ENCODE measurements at places on chromosomes 5 and 9. TPM values are rescaled to one million over a fixed set of nuclear protein-coding genes. Genes with fewer than 3 reads are reported as not detected.

- DNase-seq = no peak
These were observed 161.7 kb upstream of the KLF9 start for GRCh38 chr9:70576116-70576515.

DNA sequence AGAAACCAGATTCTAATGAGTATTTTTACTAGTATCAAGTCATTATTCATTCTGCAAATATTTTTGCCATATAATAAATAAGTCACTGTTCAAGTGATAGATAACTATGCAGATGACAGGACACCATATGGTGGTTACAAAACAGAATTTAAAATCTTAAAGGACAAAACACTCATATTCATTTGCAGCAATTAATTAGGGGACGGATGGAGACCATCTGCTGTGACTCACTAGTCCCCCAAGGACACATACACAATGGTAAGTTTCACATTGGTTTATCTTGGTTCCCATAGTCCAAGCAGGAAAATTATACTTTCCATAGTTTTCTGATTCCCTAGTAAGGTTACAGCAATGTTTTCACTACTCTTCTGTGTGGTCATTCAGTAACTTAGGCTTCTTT is 28.4 kb upstream of the SPATA31C2 start:
- DNase-seq = no peak

- no peak for DNase-seq
These were observed 563.6 kb upstream of the CTNND2 start for GRCh38 chr5:12467799-12468198.

DNA sequence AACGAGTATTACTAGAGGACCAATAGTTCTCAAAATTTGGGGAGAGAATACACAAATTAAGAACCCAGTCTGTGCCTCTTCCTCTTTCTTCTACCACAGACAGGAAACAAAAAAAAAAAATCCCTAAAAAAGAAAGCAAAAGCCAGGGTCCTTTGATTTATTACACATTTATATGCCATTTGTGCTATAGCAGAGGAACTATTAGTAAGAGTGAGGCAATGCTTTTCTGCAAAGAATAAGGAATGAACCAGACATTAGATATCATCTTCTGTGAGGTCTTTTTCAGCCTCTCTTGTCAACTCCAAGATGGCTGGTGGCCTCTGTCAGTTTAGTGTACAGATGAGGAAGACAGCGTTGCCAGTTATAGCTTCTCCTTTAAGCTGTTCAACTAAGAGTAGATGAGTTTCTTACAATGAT is 127.6 kb downstream of the RFX3 start:
- no peak for DNase-seq

DNA sequence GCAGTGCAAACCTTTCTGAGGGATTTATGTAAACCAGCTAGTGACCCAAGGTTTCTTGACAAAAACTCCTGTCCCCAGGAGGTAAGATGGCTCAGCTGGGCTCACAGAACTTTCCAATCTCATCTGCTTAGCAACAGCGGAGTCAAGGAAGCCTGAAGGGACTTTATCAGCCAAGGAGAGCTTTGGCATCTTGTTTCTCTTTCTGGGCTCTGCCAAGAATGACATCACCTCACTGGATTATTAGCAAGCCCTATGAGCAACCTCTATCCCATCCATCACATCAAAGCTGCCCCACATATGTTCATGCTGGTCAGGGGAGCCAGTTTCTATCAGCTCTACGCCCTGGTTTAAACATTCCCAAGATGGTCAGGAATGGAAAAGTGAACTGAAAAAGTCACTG is 461.3 kb downstream of the ENC1 start:
- DNase-seq = no peak

- DNase-seq = no peak
These were observed 5.1 kb downstream of the PIP5K1B start for GRCh38 chr9:68710111-68710471.

- no peak for DNase-seq
These were observed 16.2 kb upstream of the ITGA1 start for GRCh38 chr5:52771343-52772039.

DNA sequence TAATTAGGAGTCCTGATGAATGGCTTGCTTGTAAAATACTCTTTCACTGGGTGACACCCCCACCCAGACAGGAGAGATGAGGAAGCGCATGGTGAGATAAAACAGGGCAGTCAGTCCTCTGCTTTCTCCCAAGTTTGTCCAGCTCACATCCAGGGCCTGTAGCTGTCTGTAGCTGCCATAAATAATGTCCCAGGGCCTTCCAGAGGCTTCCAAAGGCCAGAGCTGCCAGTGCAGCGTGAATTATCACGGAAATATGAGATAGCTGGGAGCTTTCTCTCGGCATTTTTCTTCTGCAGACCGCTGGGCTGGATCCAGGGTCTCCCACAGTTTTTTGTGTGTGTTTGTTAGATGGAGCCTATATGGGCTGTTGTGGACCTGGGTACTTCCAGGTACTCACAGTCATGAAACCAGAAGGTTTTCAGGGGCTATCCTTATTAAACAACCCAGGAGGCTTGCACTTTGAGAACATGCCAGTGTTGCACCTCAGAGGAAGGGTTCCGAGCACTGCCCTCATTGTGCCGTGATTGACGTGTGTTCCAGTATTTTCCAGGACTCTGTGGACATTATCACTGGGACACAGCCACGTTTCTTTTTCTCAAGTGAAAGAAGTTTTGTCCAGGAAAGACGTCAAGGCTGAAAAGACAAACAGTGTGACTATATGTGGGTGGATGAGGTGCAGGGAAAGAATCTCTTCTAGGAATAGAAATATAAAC is 117.5 kb downstream of the FGF1 start:
- no peak for DNase-seq

GRCh38 chr9:18786196-18786595 is 246.8 kb downstream of the SAXO1 start:
- DNase-seq = no peak

DNA sequence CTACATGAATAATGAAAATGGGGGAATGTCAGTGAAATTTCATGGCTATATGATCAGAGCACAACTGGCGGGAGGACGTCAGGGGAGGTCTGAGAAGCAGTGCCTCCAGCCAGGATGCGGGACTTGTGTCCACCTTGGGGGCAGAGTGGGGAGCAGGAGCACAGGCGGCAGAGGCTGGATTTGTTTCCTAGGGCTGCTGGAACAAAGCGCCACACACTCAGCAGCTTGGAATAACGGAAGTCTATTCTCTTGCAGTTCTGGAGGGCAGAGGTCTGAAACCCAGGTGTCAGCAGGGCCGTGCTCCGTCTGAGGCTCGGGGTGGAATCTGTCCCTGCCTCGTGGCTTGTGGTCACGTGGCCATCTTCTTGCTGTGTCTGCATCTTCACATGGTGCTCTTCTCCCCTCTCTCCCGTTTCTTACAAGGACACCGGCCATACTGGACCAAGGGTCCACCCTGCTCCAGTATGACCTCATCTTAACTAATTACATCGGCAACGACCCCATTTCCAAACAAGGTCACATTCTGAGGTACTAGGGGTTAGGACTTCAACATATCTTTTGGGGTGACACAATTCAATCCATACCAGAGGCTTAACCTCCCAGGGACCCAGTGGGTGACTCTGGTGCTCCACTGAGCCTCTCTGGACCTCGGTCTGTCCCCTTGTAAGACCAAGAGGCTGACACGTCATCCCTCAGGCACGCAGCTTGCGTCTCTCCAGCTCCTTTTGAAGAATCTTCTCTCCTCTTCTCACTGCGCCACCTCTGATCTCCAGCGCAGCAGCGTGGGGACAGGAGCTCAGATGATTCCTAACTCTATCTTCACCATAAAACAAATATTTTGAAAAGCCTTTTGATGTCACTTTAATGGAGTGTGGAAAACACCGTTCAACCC is 202.5 kb downstream of the CDK5RAP2 start:
- DNase-seq = no peak

DNA sequence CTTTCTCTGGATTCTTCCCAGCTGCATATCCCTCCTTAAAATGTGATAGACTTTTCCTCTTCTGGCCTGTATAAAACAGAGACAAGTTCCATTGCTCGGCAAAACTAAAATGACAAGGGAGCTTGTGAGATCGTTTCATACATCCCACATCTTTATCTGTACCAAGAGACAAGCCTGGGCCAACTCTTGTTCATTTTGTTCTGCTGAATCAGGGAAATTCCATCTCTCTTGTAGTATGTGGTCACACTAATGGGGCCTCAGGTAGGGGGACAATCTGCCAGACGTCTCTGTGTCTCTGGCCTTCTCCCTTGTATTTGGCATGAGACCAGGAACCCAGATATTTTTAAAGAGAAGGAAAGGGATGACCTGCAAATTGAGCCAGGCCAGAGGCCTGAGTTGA is 18.6 kb upstream of the PAPPA start:
- DNase-seq = no peak

- DNase-seq = no peak
These were observed 62.7 kb upstream of the PALM2AKAP2 start for GRCh38 chr9:109717342-109717741.

GRCh38 chr5:173329491-173330337 is 1.5 kb upstream of the STC2 start:
- no peak for DNase-seq

DNA sequence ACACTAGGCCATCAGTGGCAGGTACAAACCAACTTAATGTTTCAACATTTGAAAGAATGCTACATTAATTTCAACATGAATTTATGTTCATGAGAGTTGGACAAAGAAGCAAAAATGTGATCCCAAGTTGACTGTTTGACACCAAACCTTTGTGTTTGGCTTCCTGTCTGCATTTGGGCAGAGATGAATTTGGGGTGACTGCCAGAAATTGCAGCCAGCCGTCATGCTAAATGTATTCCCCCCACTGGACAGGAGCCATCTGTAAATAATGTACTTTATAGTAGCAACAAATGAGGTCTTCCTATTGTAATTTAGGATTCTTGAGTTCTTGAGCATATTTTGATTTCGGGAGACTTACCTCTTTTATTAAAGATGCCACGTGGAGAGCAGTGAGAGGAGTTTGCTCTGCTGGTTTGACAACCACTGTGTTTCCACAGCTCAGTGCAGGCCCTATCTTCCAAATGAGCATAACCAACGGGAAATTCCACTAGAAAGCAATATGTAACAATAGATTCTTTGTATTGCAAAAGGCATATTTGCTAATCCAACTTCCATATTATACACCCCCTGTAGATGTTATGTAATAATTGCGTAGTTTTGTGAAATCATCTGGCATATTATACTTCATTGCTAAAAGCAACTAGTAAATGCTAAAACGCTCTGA is 27.6 kb downstream of the ALDH1A1 start:
- no peak for DNase-seq

DNA sequence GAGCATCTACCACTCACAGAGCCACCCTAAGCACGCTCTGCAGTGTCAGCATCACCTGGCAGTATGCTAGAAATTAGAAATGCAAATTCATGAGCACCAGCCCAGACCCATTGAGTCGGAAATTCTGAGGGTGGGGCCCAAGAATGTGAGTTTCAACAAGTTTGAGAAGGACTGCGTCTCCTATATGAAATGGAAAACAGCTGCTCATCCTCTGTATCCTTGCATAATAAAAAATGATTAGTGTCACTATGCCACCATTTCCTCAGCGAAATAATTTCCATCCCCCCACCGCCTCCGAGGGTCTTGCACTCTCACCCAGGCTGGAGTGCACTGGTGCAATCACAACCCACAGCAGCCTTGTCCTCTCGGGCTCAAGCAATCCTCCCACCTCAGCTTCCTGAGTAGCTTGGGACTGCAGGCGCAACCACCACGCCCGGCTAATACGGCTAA is 1.3 kb upstream of the IQGAP2 start:
- no peak for DNase-seq

- DNase-seq = no peak
These were observed 152.9 kb downstream of the GABBR2 start for GRCh38 chr9:98555651-98556465.

DNA sequence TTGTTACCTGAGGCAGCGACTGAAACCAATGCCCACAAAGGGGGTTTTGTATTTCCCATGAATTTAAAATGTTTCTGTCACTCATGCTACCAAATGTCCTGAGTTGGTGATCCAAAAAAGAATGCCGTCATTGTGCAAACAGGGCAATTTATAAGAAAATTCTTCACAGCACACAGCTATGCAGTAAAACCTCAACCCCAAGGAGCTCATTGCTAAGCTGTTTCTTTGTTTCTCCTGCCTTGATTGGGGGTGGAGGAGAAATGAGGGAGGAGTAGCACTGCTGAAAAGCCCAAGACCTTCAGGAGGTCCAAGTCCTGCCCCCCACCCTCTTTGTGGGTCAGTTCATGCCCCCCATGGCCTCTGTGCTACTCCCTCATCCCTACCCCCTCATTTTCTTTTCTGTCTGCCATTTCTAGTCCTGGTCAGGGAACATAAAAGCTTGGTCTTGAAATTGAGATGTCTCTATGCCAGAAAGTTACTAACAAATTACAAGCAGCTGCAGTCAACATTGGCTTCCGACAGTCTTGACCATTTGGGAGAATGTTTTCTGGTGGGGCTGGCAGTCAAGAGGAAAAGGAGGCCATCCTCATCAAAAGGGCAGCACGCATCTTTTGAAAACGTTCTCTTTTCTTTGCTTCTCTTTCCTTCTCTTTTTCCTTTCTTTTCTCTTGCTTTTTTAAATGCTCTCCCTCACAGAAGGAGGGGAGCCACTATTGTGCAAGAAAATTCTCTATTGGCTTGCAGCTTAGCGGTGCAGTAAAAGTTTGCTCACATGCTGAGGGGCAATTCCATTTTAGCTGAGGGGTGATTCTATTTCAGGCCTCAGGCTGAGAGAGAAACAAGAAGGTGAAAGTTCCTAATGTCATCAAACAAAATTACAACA is 133.3 kb downstream of the GCNT1 start:
- DNase-seq = no peak

Gene CMYA5
- 8.4 TPM for polyA plus RNA-seq

Gene CDKN2B-AS1
- not detected for polyA plus RNA-seq

Gene C9orf50
- 0.27 TPM for polyA plus RNA-seq

Gene C5orf46
- not detected for polyA plus RNA-seq

Gene SCGB3A2
- polyA plus RNA-seq = not detected
